NCI-H526 treated with DMSO at 0.1 percent for 48 hours (cell line): ENCODE measurements at places on chromosomes 1 and 21.

DNA sequence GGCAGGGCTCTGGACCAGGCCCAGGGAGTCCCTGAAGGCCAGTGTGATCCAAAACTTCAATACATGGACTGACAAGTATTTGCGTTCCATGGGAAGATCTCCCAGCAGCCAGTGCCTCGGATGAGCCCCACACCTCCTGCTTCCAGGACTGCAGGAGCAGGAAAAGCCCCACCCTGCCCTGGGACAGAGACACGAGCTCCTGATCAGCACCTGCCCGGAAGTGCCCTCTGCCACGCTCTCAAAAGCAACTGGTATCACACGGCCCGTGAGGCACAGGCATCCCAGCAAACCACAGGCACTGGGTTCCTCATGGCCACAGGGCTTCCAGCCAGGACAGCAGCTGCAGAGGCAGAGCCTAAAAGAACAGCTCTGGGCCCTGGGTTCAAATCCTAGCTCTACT, 48.6 kb downstream of the ACOT7 start:
- no peak for DNase-seq

DNA sequence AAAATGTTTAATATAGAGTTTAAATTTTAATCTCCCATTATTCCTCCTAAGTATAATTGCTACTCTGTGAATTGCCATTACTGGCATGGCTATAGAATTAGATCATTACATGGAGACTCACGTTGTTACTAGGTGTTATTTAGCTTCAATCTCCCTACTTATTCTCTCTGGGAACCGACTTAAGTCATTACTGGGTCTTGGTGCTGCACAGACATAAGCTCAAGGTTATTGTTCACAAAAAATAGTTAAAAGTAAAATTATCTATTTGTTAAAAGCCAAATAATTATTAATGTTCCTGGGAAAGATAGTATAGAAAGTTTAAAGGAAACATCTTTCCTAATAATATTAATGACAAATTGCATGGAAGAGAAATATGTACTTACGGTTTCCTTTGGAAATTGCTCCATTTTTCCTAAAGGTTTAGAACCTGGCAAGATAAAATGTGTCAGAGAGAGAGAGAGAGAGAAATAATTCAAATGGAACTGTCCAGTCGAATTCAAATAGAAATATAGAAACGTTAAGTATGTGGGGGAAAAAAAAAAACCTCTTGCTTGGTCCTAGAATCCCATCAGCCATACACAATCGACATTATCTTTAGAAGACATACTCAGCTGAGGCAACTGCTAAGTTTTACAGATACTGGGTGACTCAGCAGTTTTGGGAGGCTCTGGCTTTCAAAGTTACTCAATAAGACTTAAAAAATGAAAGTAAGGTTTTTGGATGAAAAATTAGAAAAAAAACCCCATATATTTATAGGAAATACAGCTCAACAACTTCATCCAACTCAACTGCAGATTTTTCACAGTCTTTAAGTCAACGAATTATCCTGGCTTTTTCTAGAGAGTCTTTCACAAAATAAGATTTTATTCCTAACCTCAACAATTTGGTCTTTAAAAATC, at the start of gene SPTA1:
TSS of gene SPTA1 (minus strand) at position 605 of the 899 bp plus-strand sequence. CDS start at position 407, 198 bp downstream.
- DNase-seq = no peak

DNA sequence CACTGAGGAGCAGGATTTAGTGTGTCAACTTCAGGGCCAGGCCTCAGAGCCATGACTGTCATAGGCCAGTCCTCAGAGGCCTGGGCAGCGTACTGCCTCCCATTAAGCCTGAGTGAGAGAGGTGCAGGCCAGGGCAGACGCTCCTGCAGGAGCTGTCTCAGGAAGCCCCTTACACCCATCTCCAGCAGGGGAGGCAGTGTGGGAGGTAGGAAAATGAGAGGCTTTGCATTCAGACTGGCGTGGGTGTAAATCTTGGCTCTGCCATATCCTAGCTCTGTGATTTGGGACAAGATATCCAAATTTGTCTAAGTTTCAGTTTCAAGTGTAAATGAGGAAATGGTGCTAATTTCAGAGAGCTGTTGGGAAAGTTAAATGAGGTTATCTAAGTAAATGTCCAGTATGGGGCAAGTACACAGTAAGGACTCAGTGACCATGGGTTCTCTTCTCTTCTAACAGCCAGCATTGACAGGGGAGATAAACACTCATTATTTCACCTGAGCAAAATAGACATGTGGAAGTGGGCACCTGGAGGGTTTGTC, 184.1 kb downstream of the ZSCAN20 start:
- DNase-seq = no peak

DNA sequence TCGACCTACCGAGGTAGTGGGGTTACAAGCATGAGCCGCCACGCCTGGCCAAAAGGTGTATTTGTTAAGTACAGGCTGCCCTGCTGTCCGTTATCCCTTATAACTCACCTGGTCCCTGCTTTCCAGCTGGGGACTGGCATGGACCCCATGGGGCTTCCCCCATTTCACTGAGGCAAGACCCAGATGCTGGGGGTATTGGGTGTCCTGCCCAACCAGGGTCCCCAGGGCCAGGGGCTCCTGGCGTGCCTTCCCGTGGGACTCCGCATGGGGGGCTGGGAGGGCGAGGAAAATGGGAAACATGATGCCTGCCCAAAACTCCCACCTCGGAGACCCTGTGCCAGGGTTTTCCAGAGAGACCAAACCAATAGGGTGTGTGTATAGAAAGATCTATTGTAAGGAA, 64.4 kb downstream of the FAAP20 start:
- no peak for DNase-seq

DNA sequence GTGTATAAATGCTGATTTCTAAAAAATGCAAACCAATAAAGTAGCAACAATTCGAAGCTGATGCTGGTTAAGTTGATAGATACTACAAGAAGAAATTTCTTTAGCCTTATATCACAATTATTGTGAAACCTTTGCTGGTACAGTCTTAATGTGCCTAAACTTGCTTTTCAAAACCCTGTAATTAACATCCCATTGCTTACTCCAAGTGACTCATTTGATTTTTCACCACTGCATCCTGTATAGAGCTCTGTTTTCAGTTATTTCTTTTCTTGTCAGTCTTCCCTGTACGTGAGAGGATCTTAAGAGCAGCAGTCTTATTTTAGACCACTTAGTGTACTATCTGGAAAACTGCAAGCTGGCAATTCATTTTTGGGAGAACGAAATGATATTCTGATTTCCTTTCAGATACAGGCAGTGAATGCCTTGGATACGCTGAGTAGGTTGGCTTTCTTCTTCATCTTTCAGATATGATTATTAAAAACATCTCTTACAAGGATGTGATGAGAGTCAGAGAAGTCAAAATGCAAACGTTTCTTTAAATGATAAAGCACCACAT, 210.3 kb downstream of the KCTD3 start:
- no peak for DNase-seq

DNA sequence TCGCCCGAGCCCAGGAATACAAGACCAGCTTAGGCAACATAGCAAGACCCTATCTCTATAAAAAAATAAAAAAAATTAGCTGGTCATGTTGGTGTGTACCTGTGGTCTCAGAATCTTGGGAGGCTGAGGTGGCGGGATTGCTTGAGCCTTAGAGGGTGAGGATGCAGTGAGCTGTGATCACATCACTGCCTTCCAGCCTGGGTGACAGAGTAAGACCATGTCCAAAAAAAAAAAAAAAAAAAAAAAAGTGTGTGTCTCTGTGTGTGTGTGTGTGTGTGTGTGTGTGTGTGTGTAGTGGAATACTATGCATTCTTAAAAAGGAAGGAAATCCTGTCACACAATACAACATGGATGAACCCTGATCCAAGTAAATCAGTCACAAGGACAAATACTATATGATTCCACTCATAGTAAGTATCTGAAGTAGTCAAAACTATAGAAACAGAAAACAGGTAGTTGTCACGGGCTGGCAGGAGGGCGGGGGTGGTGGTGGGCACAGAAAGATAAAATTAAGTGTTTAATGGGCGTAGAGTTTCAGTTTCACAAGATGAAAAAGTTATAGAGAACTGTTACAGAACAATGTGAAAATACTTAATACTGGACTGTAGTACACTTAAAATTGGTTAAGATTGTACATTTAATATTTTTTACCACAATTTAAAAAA, 47.8 kb downstream of the SELENOF start:
- DNase-seq = no peak

GRCh38 chr1:36590264-36590663, 107.6 kb upstream of the CSF3R start:
- DNase-seq = no peak

- no peak for DNase-seq
Measured at GRCh38 chr1:47669081-47669585, 231.3 kb downstream of the FOXD2 start.

- DNase-seq = no peak
Measured at GRCh38 chr1:15236321-15236721, 10.7 kb upstream of the FHAD1 start.

- no peak for DNase-seq
Measured at GRCh38 chr1:183730107-183730724, 74.7 kb upstream of the RGL1 start.

- no peak for DNase-seq
Measured at GRCh38 chr1:111805251-111805650, 49.5 kb downstream of the DDX20 start.

GRCh38 chr21:37530901-37531351, 164.4 kb downstream of the DYRK1A start:
- no peak for DNase-seq

DNA sequence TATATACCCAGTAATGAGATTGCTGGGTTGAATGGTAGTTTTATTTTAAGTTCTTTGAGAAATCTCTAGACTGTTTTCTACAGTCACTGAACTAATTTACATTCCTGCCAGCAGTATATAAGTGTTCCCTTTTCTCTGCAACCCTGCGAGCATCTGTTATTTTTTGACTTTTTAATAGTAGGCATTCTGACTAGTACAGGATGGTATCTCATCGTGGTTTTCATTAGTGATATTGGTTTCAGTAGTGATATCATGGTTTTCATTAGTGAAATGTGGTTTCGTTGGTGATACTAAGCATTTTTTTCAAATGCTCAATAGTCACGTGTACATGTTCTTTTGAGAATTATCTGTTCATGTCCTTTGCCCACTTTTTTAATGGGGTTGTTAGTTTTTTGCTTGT, 316.8 kb downstream of the PTBP2 start:
- DNase-seq = no peak

GRCh38 chr1:197838836-197839235, 63.6 kb upstream of the DENND1B start:
- DNase-seq = no peak

DNA sequence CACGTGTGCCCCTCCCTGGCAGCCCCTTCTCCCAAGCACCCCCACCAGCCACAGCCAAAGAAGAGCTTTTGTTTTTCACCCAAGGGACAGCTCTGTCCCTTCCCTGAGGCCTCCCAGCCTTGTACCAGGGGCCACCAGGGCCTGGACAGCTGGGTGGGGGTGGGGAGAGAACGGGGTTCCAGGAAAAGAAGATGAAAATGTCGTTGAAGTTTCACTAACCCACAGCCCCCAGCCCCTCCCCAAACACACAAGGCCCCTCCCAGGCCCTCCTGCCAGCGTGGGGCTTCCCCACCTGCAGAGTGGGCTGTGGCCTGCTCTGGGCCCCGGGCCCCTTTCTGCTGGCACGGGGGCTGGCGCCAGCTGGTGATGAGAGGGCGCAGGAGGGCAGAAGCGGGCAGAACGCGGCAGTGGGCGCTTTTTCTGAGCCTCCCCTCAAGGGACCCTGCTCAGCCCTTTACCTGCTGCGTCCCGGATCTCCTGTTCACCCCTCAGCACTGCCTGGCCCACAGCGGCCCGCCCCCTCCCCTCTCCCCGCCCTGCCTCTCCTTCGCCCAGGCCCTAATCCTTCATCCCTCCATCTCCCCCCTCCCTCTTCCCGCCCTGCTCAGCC, 5.5 kb upstream of the ANKRD65 start:
- DNase-seq = no peak
